Immature natural killer cell (primary cell): ENCODE measurements at places on chromosomes 5 and 9.
A peak's percentile ranks its signal among the peaks of the same experiment; 100 is the strongest.

DNA sequence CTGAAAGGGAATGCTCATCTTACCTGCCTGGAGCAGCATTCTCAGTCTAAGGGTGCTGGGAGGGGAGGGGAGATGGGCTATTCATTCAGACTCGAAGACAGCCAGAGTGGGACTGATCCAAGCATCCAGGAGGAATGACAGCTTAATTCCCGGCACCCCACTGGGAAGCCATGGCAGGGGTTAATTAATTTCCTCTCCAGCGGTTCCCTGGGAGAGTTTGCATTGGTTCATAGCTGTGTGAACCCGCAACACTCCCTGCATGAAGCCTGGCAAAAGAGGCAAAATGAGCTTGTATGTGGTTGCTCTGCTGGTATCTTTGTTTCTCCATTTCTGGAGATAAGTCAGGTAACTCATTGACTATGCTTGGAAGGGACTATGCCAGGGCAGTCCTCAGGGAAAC, 401.0 kb upstream of the SLC24A2 start:
- no peak for DNase-seq

DNA sequence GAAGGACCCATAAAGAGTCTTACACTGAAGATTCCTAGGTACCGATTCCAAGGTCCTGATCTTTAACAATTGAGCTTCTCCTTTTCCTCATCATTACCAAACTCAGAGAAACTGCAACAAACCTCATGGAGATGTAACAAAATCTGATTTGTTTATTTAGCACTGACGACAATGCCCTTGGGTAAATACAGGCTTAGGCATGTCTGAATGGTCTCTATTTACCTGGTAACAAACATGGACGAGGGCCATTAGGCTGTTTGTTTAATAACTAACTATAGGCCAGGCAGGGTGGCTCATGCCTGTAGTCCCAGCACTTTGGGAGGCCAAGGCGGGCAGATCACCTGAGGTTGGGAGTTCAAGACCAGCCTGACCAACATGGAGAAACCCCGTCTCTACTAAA, 333.3 kb downstream of the AGTPBP1 start:
- DNase-seq, result no peak

DNA sequence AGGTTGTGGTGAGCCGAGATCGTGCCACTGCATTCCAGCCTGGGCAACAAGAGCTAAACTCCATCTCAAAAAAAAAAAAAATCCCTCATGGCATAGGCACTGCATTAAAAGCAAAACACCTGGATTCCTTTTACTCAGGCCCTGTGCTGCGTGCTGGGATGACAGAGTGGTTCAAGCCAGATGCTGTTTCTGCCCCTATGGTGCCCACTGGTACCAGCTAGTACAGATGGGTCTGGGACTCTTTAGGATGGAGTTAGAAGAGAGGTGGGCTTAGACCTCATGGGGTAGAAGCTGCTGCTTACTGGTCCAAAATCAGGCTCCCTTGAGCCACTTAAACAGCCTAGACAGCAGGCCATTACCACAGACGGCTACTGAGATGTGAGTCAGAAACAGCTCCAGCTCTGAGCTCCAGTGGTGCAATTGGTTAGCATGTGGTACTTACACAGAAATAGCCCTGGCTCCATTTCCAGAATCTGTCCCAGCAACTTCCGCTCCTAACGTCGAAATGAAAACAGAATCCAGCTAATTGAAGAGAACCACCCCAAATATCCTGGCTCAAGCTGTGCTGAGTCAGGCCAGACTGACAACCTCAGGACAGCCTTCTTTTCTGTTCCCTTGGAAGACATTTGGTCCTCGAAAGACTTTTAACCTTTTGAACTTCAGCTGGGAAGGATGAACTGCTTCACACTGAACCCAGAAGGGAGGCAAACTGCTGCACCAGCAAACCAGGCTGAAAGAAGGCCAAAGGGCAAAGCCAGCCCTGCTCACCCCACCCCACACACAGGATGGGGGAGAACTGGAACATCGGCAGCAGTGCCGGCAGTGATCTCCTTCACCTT, 15.5 kb downstream of the C5orf15 start:
- DNase-seq, result no peak

DNA sequence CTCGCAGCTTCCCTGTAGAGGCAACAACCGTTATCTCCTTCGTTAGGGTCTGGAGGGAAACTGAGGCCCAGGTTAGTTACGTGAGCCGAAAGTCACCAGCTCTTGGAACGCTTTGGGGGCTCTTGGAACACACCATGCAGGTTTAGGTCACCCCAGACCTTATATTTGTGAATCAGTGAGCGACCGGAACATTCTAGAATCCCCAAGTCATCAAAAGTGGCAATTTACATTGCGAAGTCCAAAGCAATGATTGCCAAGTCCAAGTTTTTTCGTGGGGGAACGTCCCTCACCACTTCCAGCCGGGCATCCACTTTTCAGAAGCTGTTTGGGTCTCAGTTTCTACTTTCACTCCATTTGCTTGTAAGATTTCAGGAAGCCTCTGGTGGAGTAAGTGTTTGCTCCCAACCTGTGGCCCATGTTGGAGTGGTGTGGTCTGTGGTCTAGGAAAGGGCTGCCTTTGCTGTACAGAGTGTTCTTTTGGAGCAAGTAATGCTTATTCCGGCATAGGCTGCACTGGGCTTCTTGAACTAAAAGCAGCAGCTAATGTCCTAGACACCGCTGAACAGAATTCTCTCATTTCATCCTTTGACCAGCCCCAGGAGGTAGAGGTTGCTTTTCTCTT, 32.8 kb upstream of the SPRY4 start:
- peak; percentile 17 for DNase-seq

GRCh38 chr5:55582256-55582655, 47.5 kb upstream of the PLPP1 start:
- DNase-seq, result no peak

DNA sequence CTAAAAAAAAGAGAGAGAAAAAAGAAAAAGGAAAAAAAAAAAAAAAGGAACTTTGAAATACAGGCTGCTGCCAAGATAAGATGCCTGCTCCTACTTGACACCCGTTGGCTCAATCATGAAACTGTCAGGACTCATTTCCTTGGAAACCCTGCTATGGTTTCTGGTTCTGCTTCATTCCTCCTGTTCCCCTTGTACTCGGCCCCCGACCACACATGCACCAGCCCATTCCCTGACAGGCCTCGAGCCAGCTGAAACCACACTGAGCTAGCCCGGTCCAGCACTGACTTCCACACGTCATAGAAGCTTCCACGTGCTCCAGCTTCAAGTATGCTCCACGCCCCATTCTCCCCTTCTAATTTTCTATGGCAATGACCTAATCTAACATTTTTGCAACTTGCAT, 93.2 kb downstream of the MYO10 start:
- DNase-seq, result no peak

DNA sequence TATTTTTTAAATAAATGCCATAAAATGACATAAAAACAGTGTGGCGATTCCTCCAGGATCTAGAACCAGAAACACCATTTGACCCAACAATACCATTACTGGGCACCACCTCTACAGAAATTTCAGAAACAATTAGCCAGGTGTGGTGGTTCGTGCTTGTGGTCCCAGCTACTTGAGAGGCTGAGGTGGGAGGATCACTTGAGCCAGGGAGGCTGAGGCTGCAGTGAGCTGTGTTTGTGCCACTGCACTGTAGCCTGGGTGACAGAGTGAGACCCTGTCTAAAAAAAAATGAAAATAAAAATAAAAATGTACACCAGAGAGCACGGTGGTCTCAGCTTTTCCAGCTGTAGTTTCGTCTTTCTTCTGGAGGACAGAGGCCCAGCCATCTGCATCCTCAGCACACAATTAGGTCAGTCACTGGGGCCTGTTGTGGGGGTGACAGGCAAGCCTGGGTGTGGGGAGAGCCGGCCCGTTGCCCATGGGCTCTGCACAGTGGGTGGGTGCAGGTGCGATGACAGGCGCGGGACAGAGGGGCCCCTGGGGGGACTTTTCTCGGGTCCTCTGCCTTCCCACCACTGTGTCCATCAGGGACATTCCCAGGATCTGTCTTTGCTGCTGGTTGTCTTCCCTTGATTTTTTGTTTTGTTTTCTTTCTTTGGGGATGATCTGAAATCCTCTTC, 9.8 kb downstream of the COL5A1 start:
- no peak for DNase-seq

GRCh38 chr9:91417602-91418214, 5.9 kb downstream of the NFIL3 start:
- DNase-seq, result peak; percentile 17

GRCh38 chr5:55668356-55668755, 43.8 kb downstream of the SLC38A9 start:
- no peak for DNase-seq

DNA sequence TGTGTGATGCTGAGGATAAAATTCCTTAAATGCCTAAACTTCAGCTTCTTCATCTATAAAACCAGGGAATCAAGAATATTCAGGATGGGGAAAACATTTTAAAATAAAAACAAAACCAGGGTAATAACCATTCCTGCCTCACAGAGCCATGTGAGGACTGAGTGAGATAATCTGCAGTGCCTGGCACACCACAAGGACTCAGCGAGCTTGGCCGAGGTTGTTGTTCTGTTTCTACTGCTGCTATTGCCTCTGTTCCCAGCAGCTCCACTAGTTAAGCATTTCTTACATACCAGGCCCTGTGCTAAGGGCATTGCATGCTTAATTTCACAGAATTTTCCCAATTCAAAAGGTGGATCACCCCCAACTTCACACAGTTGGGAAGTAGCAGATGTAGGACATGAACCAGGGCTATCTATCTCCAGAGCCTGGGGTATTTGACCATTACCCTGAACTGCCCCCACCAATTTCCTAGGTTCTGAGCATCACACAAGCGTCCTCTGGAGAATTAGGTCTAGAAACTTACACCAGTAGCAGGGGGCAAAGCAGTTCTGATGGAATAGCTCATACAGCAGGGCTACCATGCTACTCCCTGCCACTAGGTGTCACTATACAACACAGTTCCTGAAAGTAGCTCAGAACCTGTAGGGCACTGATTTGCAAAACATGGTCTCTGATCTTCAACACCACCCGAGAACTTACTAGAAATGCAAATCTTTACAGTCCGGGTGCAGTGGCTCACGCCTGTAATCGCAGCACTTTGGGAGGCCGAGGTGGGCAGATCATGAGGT, 74.3 kb downstream of the LRSAM1 start:
- peak; percentile 12 for DNase-seq

DNA sequence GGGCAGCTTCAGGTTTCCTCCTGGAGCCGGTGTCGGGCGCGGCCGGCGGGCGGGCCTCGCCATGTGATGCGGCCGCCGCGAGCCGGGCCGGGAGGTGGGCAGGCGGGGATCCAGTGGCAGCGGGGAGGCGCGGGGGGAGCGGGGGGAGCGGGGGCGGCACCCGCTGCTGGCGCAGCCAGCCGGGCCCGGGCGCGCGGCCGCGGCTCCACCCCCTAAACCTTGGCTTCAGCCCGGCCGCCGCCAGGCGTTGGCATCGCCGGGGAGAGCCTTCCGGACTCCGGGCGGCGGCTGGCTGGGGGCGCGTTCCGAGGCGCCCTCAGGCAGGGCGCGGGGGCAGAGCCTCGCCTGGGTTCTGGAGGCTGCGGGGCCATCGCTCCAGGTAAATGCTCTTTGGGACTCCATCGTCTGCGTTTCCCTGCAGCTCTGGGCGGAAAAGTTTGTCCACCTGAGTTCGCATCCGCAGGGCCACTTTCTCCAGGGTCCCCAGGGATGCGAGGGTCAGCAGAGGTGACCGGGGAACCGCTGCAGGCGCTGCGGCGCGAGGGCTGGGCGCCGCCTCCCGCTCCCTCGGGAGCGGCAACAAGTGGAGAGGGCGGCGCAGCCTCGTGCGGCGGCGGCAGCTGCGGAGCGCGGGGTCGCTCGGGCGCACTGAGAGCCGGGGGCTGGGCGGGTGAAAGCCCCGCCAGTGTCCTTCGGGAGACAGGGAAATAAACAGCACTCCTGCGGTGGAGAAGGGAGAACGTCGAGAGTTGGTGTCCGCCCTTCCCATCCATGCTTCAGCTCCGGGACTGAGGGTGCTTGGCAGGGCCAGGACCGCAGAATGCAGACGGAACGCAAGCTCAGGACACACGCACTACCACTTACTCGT, at the start of gene ARHGEF28:
TSS of gene ARHGEF28 (plus strand) at position 253 of the 868 bp plus-strand sequence. CDS start 58,656 bp downstream, outside the sequence.
- DNase-seq, result peak; percentile 62

DNA sequence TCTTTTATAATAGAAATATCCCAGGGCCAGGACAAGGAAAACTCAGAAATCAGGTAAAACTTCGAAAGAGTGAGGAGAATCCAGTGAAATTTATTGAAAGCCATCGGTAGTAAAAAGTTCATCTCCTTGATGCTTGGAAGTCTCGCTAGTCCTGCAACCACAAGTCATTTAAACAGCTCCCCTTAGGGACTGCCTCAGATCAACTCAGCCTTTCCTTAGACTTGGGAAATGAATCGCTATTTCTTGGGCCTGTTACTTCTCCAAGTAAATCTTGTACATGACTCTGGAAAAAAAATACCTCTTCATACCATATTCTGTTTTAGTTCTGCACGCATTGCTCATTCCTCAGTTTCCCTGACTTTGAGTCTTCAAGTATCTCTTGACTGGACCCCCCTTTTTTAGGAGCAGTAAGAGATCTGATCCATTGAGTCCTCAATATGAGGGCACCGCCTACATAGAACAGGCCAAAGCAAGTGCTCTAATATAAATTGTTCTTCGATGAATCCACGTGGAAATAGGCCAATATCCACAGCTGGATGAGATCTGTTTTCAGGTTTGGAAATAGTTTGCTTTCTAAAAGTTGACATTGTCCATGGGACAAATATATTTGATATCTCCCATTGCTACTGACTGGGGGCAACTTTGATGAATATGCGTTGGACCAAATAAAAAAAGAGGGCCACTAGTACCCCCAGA, 114.2 kb downstream of the PRDM6 start:
- no peak for DNase-seq

DNA sequence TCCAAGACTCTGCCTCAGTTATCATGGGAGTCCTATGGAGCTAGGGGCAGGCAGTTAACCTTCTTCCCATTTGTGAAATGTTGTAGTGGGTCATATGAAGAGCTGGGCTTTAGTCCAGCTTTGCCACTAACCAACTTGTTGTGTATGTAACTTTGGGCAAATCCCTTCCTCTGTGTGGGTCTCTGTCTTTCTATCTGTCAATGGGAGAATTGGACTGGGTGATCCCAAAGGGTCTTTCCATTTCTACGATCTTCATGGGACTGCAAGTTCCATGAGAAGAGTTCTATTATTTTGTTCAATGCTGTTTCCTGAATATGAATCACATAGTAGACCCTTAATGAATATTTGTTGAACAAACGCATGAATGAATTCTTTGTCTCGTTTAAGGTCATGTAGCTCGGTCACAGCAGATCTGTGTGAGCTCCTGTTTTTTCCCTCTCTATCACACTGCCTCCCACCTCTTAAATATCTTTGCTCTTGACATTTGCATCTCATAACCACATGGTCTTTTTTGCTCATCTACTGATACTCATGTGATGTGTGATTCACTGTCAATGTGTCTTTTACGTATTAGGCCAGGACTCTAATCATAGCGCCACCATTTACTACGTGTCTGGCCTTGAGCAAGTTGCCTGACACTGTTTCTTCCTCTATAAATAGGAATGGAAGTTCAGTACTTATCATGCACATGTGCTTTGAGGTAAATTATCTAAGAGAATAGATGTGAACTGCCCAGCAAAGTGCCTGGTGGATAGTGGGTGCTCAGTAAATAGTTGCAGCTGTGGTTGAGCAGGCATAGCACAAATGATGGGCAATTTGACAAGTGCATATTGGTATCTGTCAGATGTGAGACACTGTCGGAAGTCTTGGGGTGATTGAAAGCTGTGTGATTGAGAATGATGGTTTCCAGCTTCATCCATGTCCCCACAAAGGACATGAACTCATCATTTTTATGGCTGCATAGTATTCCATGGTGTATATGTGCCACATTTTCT, 37.4 kb downstream of the PTTG1 start:
- DNase-seq, result no peak
